ENCODE measurements at places on chromosomes 3 and 15. TPM values are rescaled to one million over a fixed set of nuclear protein-coding genes. Genes with fewer than 3 reads are reported as not detected.

Gene UTS2B
- total RNA-seq: not detected

Gene ARL14
- total RNA-seq: not detected

Gene MRPS11
- 15.5 TPM for total RNA-seq

Gene C3orf22
- total RNA-seq: not detected

Gene GP9
- 0.25 TPM for total RNA-seq

Gene ZNF80
- not detected for total RNA-seq

Gene PRR20G
- not detected for total RNA-seq

Gene FEZF2
- total RNA-seq: 15.2 TPM

Gene ATP2B2
- 76.2 TPM for total RNA-seq

Gene CCDC191
- total RNA-seq: 3.4 TPM

Gene SYNM
- 14.0 TPM for total RNA-seq

Gene PLSCR5
- total RNA-seq: 0.25 TPM

Gene ACP3
- total RNA-seq: 0.98 TPM

Gene NOX5
- total RNA-seq: not detected

Gene DUOXA2
- total RNA-seq: not detected

Gene MRPS25
- 15.2 TPM for total RNA-seq

Gene GXYLT2
- total RNA-seq: 4.7 TPM

Gene ABTB1
- 8.4 TPM for total RNA-seq

Gene MAPKBP1
- 34.7 TPM for total RNA-seq

Gene ZPLD1
- under 0.01 TPM for total RNA-seq

Gene FETUB
- total RNA-seq: not detected

Gene SSUH2
- 0.49 TPM for total RNA-seq

Gene CFAP100
- total RNA-seq: 2.5 TPM

Gene CELF6
- 10.3 TPM for total RNA-seq

Gene TRIM42
- not detected for total RNA-seq

Gene LSMEM2
- not detected for total RNA-seq

Gene VIPR1
- total RNA-seq: under 0.01 TPM

Gene GABRR3
- total RNA-seq: under 0.01 TPM

Gene GHRL
- 0.25 TPM for total RNA-seq

Gene ONECUT1
- total RNA-seq: not detected

Gene SMCO1
- total RNA-seq: not detected

Gene ROPN1
- total RNA-seq: not detected

Gene EPHA6
- 51.1 TPM for total RNA-seq

Gene PARP15
- total RNA-seq: 0.49 TPM

Gene KLF15
- total RNA-seq: 1.7 TPM

Gene TBC1D5
- 66.6 TPM for total RNA-seq

Gene CAMK2N2
- 3.0 TPM for total RNA-seq

Gene TEX55
- not detected for total RNA-seq

Measured in temporal lobe (tissue), 4 donors.